ENCODE measurements at places on chromosomes 11 and 22.

DNA sequence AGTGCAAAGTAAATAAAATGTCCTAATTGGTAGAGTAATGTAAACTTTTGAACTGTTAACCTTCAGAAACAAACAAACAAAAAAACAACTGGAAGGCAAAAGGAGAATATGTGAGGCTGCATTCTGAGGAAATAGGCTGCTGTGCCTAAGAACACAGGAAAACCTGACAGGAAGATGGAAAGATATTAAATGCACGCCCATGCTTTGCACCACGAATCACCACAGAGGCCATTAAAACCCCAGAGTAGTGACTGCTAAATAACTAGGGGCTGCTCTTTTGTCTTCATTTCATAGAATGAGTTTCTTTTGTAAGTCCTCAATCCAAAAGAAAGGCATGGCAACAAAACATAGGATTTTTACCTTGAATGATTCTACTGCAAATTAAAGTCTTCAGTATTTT lies 436.0 kb downstream of the RAB38 start:
- no peak for DNase-seq

DNA sequence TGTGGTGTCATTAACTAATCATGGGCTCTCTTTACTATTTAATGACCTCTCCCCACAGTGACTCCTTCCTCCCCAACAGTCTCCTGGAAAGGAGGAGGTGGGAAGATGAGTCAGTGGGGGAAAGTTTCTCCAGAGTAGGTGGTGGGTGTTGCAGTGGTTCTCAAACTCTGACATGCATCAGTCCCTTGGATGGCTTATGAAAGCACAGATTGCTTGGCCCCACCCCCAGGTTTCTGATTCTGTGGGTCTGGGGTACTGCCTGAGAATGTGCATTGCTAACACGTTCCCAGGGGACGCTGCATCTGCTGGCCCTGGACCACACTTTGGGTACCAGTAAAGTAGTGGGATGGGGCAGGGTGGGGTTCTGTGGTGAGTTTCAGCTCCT lies 9.8 kb downstream of the CD82 start:
- DNase-seq = no peak

DNA sequence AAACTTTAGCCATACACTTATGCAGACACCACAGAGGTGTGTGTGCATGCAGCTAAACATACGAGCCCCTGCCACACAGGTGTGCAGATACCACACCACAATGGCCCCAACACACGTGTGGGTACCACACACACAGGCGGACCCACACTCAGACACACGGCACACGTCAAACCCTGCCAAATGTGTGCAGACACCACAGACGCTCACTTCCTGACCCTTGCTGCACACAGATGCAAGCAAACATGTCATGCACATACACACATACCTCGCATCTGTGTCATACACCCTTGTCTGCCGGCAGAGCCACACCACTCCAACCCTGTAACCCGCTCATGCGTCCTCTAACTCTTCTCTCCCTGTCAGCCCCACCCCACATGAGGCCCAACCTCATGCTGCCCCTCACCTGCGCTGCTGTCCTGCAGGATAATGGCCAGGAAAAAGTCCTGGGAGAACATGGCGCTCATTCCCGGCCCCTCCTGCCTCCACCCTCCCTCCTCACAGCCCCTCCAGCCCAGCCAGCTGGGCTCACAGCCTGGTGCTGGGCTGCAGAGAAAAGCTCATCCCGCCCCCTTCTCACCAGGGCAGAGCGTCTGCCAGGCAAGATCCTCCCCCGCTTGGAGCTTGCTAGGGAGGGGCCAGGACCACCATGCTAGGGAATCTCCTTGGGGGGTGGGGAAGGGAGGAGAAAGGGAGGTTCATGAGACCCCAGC lies 14.2 kb downstream of the SMPD1 start:
- DNase-seq = no peak

GRCh38 chr11:110049501-110050200 lies 43.5 kb upstream of the ZC3H12C start:
- DNase-seq = no peak

DNA sequence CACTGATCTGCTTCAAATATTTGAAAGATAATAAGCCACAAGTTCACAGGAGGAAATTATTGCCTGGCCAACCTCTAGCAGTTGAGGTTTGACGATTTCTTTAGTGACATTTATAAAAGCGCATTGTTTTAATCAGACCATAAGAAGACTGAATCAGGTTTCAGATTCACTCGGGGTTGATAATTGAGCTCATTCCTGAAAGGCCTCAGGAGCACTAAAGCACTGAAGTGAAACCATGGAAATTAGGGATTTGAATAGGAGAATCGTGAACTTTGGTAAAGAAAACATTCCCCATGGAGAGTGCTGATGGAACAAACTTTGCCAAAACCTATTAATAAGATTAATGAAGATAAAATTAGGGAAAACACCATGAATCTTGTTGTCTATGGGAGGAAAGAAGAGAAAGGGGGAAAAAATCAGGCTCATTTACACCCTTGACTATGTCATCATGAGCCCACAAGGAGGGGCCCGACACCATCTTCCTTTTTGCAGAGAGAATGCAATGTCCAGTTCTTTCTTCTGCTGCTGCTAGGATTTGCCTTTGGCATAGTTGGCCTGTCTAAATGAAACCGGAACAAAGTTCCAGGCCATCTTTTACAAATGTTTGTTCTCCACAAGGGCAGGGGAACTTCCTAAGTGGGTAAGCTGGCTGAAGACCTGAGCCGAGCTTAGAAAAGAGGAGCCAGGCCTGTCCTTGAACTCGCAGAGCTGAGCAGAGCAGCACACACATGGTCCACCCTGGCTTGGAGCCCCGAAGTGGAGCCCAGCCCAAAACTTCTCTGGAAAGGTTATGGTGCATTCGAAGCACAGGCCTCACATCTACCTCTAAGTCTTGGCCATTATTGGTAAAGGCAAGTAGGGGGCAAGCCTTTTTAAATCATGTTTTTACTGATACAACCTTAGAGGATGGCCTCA lies 56.1 kb upstream of the EIF3M start:
- DNase-seq = no peak

GRCh38 chr11:77879218-77879617 lies 58.3 kb downstream of the AAMDC start:
- DNase-seq = no peak

DNA sequence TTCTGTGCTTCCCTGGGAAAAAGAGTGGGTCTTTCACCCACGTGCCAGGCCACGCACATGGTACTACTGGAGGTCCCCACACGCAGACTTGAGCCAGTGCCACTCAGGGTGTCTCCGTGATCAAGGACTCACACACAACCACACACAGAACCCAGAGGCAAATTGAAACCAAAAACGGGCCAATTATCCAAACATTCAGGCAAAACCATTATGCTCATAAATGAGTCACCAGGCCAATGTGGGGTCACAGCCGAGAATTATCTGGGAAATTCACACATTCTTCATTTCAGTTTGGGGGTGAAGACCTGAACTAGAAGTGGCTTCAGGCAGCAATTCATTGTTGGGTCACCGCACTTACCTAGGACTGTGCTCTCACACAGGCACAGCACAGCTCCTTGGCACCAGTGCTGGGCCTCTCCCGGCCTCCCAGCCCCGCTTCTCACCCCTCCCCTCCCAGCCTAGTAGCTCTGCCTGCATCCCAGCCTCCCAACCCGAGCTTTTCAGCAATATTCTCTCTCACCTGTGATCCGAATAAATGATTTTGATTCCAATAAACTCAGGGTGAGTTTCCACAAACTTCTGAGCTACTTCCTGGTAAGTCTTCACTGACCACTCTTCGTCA lies 28.0 kb downstream of the ADA2 start:
- DNase-seq = no peak

- DNase-seq = no peak
Measured at GRCh38 chr11:108512708-108513107, 14.5 kb upstream of the POGLUT3 start.

DNA sequence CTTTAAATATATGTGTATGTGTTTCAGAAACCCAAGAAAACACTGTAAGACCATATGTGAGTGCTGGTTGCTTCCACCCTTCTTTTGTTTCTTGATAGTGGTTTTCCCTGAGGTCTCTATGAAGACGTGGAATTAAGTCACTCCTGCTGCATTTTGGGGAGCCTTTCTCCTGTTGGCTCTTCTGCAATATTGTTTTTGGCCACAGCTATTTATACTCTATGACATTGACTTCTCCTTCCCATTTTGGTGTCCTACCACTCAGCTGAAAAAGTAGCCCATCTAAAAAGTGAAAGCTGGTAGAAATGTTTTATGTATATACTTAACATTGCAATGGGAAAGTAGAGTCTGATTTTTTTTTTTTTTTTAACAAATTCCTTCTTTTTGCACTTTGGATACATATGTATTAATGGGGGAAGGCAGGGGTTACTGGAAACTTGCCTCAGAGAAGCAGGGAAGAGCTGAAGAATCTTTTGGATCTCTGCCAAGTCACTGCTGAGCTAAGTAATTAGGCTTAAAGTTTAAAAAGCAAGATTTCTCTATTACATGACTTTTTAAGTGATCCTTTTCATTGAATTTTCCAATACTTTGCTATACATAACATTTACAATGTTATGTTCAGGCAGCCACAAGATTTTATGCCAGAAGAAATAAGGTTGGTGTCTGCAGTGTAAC lies 1.8 kb downstream of the TTC17 start:
- DNase-seq = no peak

DNA sequence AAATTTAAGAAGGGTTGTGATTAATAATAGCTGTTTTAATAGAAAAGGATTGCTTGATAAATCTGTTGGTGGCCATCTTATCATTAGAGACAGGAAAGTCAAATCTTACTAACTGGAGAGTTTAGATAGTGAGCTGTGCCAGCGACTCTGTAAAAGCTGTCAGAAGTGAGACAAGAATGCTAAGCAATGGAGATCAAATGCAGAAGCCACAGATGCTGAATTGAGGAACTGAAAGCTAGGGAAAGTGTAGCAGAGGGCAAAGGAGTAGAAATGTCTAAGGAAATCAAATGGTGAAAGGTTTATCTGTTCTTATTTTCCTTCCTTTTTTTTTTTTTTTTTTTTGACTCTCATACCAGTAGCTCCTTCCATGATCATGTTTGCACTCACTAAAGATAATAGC lies 13.7 kb downstream of the MS4A13 start:
- DNase-seq = no peak

DNA sequence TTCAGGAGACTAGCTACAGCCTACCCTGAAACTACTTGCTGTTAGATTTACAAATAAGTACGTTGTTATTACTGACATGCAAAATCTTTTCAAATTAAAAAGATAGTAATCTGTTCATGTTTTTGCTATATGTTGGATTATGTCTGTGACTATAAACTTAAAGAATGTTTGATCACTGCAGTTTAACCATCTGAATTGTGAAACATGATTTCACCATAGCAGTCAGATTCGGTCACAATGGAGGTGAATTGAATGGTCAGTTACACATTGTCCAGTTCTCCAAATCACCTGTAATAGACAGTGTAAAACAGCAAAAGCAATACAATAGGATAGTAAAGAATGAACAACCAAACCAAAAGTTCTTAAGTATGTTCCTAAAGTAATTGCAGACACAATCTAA lies 43.3 kb downstream of the CCDC83 start:
- DNase-seq = no peak

- no peak for DNase-seq
Measured at GRCh38 chr22:46917771-46918101, 155.3 kb downstream of the TBC1D22A start.

Data from D721Med (cell line).